Transverse colon (tissue), 4 donors: ENCODE measurements at places on chromosomes 1 and 21. TPM values are rescaled to one million over a fixed set of nuclear protein-coding genes. Genes with fewer than 3 reads are reported as not detected.
A peak's percentile ranks its signal among the peaks of the same experiment; 100 is the strongest.

The PTGFR gene
- 0.40 TPM for total RNA-seq

The MRAP gene
- not detected for total RNA-seq

The PIK3R3 gene
- total RNA-seq: 5.9 TPM

The PLPPR4 gene
- total RNA-seq: 0.41 TPM

The LYPD8 gene
- 585 TPM for total RNA-seq

The STUM gene
- 1.4 TPM for total RNA-seq

The TRIM45 gene
- 106 TPM for total RNA-seq

The SDC3 gene
- 10.1 TPM for total RNA-seq

The AMPD1 gene
- 3.2 TPM for total RNA-seq

The VASH2 gene
- total RNA-seq: not detected

- H3K4me1 ChIP-seq: peaks cover 15% of the 10 kb centered on the region
- H3K27ac ChIP-seq: no peak overlapping the region
- H3K4me3 ChIP-seq: no peak overlapping the region
- peaks cover 13% of the 10 kb centered on the region for H3K27me3 ChIP-seq
- H3K36me3 ChIP-seq: no peaks in the 10 kb centered on the region
Observed at GRCh38 chr21:44436958-44437357, 18.4 kb upstream of the LRRC3 start.

DNA sequence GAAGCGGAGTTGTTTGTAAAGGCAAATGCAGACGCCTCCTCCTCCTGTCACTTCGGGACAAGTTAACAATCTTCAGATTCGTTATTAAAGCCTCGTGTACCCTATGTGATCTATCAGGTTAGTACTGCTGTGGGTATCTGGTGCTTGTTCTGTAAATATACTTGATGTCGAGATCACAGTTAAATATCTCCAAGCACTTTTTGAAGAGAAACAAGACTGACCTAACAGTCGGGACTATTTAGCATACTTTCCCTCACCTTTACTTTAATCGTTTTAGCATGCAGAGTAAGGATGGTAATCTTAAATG, 710 bp downstream of the KLHL20 start:
- DNase-seq: no peak
- H3K4me3 ChIP-seq: peak overlapping the region; percentile 69
- H3K27me3 ChIP-seq: peaks cover 19% of the 10 kb centered on the region
- H3K36me3 ChIP-seq: no peaks in the 10 kb centered on the region

DNA sequence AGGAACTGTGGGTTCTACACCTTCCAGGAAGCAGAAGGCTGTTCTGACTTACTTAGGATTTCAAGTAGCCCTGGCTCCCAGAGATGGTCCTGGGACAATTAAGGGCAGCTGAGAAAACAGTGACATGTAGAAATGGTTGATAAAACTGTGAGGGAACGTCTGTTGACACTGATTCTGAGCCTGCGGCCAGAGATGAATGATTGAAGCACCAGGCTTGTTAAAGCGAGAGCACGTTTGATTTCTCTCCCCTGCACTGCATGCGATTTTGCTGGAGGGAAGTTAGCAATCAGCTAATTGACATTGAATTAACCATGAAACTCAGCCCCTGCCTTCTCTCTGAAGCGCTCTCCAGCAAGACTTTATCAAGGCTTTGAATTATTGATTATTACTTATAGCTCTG, 29.9 kb upstream of the POU3F1 start:
- no peak for DNase-seq
- H3K4me3 ChIP-seq: no peak overlapping the region
- H3K27me3 ChIP-seq: peaks cover 11% of the 10 kb centered on the region
- no peaks in the 10 kb centered on the region for H3K4me1 ChIP-seq

DNA sequence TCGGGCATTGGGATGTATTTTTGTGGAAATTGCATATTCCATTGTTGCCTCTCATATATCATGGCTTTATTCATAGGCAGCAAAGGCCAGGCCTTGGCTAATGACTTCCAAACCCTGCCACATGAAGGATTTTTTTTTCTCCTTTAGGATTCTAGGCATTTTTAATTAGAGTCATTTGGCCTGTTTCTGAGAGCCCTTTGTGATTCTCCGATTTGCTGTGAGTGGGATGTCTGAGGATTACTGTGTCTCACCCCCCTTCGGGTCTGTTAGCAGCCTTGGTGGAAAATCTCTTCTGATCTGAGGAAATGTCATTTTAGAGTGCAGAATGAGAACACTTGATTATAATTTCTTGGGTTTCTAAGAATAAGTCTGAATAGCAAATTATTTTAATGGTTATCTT, 253.5 kb downstream of the NTNG1 start:
- H3K27ac ChIP-seq: no peak overlapping the region
- H3K4me3 ChIP-seq: no peak overlapping the region
- H3K36me3 ChIP-seq: no peaks in the 10 kb centered on the region
- no peak for DNase-seq

DNA sequence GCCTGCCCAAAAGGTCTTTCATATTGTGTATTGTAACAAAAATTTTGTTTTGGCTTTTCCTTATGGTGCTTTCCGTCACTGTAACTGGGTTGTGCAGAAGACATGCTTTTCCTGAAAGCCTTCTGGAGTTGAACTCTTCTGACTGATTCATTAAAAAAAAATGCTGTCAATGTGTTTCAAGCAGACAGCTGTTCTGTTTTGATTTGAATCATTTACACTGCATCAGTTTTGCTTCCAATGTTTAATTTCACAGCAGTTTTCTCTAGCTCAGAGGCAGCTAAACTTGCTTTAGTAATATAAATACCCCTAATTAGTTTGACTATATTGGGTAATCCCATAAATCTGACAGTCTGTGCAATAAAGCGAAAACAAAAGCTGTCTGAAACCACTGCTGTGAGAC, 7.9 kb downstream of the UTP11 start:
- DNase-seq: no peak
- H3K27me3 ChIP-seq: no peaks in the 10 kb centered on the region
- no peaks in the 10 kb centered on the region for H3K4me1 ChIP-seq
- no peak overlapping the region for H3K4me3 ChIP-seq

DNA sequence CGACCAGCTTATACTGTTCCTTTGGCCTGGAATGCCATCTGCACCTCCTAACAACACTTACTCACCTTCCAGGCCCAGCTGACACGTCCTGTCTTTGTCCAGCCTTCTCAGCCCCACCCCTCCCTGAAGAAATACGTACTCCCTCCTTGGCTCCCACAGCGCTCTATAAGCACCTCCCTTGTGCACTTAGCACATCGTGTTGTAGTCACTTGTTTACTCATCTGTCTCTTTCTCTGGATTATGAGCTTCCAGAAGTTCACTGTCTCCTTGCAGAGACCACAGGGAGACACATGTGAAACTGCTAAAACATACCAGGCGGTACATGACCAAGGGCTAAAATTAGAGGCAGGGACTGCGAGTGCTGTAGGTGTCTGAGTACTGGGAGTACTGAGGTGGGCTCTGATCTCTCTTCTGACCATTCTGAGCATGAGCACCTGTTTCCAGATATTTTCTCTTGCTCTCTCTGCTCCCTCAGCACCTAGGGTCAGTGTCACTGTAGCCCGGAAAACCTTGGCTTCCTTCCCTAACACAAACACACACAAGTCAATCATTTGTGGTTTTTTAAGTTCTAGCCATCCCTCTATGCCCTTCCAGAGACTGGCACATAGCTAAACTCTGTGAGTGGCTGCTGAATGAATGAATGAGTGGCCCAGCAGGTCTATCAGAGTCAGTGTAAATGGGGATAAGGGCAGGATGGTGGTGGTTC, 5.1 kb downstream of the DCST1 start:
- peaks cover 22% of the 10 kb centered on the region for H3K4me1 ChIP-seq
- H3K4me3 ChIP-seq: no peak overlapping the region
- no peaks in the 10 kb centered on the region for H3K27me3 ChIP-seq
- H3K27ac ChIP-seq: peak overlapping the region; percentile 79
- no peaks in the 10 kb centered on the region for H3K36me3 ChIP-seq
- DNase-seq: peak; percentile 79

GRCh38 chr1:30652152-30652841, 71.1 kb downstream of the MATN1 start:
- no peaks in the 10 kb centered on the region for H3K36me3 ChIP-seq
- no peak for DNase-seq
- no peak overlapping the region for H3K27ac ChIP-seq
- H3K4me1 ChIP-seq: no peaks in the 10 kb centered on the region

- DNase-seq: no peak
- no peaks in the 10 kb centered on the region for H3K36me3 ChIP-seq
- H3K4me3 ChIP-seq: no peak overlapping the region
- no peak overlapping the region for H3K27ac ChIP-seq
Observed at GRCh38 chr21:28106370-28106890, 886.2 kb downstream of the LTN1 start.

DNA sequence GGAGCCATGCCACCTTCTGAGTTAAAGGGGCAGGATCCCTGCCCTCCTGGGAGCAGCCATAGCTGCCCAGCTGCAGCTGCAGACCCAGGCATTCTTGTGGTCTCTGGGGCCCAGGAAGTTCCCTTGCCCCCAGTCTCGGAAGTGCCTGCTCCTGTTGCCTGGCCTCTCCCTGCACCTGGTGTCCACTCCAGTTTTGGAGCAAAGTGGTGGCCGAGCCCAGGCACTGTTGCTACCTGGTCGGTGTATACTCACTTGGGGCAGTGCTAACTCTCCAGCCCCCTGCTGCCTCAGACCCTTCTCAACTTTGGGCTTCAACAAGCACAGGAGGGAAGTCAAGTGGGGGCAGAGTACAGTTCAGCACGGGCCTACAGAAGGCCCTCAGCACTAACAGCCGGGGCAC, 352.9 kb upstream of the NCAM2 start:
- no peak overlapping the region for H3K4me3 ChIP-seq
- DNase-seq: no peak
- H3K4me1 ChIP-seq: peaks cover 5% of the 10 kb centered on the region
- peak overlapping the region; percentile 22 for H3K27ac ChIP-seq
- H3K36me3 ChIP-seq: no peaks in the 10 kb centered on the region

DNA sequence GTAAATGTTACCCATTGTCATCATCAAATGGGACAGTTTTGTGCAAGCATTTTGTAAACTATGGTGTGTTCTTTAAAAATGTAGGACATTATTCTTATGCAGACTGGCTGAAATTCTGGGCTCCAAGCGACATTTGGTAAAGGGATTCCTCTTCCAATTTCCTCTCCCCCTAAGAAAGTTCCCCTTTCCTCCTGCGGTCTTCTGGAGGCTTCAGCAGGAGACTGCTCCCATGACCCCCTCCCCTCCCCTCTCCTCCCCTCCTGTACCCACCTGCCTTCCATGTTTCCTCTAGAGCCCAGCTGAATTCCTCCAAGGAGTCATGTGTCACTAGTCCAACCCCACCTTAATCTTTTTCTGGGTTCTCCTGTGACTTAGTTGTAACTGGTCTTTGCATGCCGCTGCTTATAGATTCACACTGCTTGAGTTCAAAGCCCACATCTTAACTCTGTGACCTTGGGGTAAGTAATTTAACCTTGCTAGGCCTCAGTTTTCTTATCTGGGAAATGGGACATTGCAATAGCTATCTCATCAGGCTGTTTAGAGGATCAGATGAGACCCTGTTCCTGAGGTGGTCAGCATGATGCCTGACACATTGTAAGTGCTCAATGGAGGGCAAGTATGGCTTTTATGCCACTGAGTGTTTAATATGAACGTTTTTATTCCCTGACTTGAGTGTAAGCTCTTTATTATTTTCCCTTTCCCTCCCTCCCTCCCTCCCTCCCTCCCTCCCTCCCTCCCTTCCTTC, 69.9 kb upstream of the WDR26 start:
- peaks cover 72% of the 10 kb centered on the region for H3K4me1 ChIP-seq
- peak overlapping the region; percentile 94 for H3K27ac ChIP-seq
- H3K36me3 ChIP-seq: no peaks in the 10 kb centered on the region
- no peak overlapping the region for H3K4me3 ChIP-seq
- H3K27me3 ChIP-seq: no peaks in the 10 kb centered on the region

DNA sequence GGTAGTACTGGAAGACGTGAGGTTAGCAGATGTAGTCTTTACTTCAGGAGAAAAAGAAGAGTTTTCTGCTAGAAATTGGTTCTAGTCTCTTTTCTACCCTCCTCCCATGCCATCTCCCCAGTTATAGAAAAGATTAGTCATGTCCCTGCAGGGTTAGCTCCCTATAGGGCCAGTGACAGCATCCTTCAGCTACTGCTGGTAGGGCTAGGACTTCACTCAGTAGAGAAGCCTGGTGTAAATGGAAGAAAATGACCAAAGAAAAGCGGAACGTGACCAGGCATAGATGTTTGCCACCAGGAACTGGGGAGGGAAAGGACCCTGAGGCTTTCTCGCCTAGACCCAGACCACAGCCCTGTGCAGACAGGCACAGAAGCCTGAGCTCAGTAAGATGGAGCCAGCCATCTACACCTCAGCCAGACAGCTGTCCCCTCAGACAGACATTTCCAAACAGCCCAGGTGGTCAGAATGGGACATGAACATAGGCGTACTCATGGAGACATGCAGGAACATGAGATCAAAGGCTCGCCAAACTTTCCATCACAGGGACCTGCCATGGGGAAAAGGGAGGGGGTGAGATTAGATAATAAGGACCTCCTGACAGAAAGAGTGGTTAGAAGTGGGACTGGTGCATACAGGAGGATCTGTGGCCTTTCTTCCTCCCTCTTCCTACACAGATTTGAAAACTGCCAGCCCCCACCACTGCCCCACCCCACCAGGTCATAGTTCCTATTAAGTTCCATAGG, 23.5 kb upstream of the SLAMF9 start:
- H3K4me3 ChIP-seq: no peak overlapping the region
- H3K36me3 ChIP-seq: no peaks in the 10 kb centered on the region
- DNase-seq: no peak
- H3K27ac ChIP-seq: no peak overlapping the region

GRCh38 chr21:23245255-23245654, 2247.0 kb downstream of the NCAM2 start:
- no peaks in the 10 kb centered on the region for H3K36me3 ChIP-seq
- no peak overlapping the region for H3K4me3 ChIP-seq
- no peak for DNase-seq
- H3K4me1 ChIP-seq: no peaks in the 10 kb centered on the region

- no peaks in the 10 kb centered on the region for H3K27me3 ChIP-seq
- no peak for DNase-seq
- H3K4me3 ChIP-seq: no peak overlapping the region
Observed at GRCh38 chr1:21716169-21716568, 47.0 kb upstream of the RAP1GAP start.

DNA sequence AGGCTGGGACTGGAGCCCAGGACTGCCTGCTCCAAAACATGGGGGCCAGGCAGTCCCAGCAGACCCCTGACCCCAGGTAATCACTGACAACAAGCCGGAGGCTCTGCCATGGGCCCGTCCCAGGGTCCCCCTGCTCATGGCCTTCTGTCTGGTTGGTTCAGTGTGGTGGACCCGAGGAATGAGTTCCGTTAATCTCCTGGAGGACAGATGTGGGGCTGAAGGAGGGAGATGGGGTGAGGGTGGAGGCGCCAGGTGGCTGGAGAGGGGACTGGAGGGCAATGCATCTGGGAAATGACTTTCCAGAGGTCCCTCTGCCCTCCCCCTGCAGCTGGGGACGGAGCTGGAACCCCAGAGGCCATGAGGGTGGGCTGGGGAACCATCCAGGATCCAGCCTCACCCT, 103.2 kb downstream of the EBNA1BP2 start:
- peaks cover 9% of the 10 kb centered on the region for H3K4me1 ChIP-seq
- peaks cover 13% of the 10 kb centered on the region for H3K27me3 ChIP-seq
- no peak overlapping the region for H3K4me3 ChIP-seq
- no peak overlapping the region for H3K27ac ChIP-seq
